Hematopoietic multipotent progenitor cell treated with erythropoietin and hydrocortisone succinate and interleukin-3 and kit ligand, for 17 days (in vitro differentiated cells): ENCODE measurements at places on chromosomes 7 and 10.

GRCh38 chr10:78765726-78766335, 302.9 kb upstream of the ZMIZ1 start:
- no peak for DNase-seq

- DNase-seq = no peak
These were observed 50.1 kb upstream of the CRTAC1 start for GRCh38 chr10:98080494-98080893.

GRCh38 chr7:92496876-92497275, 19.1 kb upstream of the ERVW-1 start:
- no peak for DNase-seq

- no peak for DNase-seq
These were observed 153.3 kb downstream of the EGFR start for GRCh38 chr7:55172161-55172560.

DNA sequence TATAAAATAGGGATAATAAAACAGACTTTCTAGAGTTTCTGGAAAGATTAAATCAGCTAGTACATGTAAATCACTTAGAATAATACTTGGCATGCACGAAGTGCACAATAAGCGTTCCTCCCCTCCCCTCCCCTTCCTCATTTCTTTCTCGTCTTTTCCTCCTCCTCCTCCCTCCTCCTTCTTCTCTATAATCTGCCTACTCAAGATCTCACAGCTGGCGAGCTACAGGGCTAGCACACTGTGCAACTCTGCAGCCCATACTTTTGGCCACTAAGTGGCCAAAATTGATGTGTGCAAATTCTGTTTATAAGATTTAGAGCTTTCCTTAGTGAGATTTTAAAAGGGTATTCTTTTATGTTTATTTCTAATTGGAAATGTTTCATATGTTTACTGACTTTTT, 565.3 kb downstream of the PHTF2 start:
- no peak for DNase-seq

DNA sequence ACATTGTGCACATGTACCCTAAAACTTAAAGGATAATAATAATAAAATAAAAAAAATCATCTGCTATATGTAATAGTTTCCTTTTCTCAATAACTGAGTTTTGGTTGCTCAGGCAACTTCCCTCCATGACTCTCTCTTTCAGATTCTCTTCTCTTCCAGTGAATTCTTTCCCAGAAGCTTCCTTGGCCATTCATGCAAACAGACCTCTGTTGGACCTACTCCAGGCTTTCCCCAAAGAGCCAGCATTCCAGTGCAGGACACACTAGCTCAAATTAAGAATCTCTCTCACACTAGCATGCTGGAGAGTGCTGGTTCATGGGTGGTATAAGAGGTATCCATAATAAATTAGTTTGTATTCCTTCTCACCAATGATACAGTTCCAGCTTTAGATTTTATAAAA, 31.0 kb upstream of the ZEB1 start:
- DNase-seq = no peak

- DNase-seq = no peak
These were observed 172.4 kb downstream of the LRRC4 start for GRCh38 chr7:127858915-127859189.

GRCh38 chr10:60446851-60447250, 57.2 kb upstream of the ANK3 start:
- DNase-seq = no peak

GRCh38 chr7:77696057-77696642, at the start of gene RSBN1L:
Gene RSBN1L (plus strand): TSS chr7:77696459. CDS start chr7:77696470, 11 bp downstream.
- DNase-seq = peak; percentile 98

- no peak for DNase-seq
These were observed 260.1 kb downstream of the WDR37 start for GRCh38 chr10:1316121-1316808.

GRCh38 chr7:1818575-1819258, 148.6 kb downstream of the ELFN1 start:
- no peak for DNase-seq

DNA sequence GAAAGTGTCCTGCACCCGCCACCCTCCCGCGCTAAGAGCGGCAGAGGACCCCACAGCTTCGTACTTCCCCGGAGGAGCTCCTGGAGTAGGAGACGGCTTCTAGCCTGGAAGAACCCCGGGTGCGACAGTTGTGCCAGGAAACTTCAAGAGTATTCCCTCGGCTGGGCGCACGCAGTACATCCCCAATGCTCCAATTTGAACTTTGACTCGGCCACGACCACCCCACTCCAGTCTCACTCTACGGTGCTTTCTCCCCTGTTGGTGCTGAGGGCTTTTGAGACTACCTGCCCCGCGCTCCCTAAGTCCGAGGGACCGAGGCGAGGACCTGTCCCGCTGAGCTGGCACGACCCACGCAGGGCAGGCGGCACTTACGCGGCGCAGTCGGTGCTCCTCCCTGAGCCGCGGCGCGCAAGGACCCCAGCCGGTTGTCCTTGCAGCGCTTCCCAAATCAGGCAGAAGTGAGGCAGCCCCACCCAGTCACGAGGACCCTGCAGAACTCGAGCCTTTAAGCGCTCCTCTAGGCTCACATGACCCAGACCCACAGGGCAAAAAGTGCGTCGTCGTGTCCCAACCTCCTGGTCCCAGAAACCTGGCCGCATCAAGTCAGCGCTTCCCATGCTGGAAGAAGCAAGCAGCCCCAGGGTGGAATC, at the start of gene CPVL:
TSS of gene CPVL (minus strand) at position 481 of the 650 bp plus-strand sequence. CDS start 25,476 bp downstream, outside the sequence.
- DNase-seq = no peak

DNA sequence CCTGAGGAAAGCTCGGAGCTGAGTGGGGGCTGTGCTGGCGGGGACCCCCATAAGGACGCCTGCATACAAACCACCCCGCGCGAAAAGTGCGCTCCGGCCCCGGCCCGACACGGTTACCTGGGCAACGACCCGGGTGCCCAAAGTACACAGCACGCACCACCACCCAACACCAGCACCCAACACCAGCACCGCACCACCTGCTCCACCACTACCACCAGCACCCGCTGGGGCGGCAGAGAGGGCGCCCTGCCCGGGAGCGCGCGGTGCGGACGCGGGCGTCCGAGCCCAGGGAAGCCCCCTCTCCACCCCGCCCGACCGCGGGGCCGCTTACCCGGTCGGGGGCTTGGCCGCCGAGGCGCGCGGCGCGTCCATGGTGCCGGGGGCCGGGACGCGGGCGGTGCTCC, 345 bp downstream of the COBL start:
- DNase-seq = no peak

DNA sequence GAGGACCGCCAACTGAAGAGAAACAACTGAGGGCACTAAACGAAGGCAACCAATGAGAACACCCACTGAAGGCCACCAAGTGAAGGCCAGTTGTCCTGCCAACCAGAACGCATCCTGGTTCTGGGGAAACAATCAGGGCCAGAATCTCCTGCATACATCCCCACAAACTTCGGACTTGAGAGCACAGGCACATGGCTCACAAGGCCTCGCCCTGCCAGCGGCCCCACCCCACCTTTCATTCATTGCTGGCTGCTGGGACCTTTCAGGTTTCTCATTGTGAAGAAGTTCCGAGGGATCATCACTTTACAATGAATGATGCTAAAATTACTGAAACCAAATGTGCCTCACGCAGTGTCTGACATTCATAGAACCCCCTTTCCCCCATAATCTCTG, 79.2 kb upstream of the ABI1 start:
- no peak for DNase-seq

DNA sequence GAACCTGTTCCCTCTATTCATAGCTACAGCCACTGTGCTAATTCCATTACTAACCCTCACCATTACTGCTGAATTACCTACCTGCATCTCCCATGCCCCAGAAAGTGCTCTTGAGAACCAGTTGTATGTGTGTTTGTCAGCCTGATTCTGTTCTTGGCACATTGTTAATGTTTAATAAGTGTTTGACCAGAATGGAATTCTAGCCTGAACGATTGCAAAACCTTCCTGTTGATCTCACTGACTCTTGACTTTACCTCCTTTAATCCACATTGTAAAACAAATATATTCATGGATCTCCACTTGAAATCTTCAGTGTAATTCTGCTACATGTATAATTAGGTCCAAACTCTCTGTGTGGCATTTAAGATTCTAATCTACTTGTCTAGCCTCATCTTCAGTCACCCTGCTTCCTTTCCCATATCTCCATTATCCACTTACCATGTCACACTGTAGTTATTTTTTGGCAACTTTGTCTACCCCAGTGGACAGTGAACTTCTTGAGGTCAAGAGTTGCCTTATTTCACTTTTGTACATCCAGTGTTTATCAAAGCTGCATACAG, 4.9 kb downstream of the ZNF277 start:
- DNase-seq = no peak

DNA sequence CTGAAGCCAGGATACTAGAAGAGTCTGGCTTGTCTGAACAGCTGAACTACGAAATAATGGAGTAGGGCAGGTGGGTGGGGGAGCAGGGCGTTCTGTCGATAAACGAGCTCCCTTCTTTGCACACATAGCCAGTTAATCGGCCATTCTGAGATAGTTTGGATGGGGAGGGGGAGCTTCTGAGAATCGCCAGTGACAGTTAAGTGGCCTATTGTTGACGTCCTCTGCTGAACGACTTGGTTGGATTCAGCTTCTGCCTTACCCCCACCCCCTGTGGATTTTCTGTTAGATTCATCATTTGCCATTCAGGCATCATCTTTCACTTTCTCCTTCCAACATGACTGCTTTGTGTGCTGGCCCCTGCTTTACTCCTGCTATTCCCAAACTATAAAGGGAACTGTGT, 520 bp downstream of the CPA5 start:
- no peak for DNase-seq

DNA sequence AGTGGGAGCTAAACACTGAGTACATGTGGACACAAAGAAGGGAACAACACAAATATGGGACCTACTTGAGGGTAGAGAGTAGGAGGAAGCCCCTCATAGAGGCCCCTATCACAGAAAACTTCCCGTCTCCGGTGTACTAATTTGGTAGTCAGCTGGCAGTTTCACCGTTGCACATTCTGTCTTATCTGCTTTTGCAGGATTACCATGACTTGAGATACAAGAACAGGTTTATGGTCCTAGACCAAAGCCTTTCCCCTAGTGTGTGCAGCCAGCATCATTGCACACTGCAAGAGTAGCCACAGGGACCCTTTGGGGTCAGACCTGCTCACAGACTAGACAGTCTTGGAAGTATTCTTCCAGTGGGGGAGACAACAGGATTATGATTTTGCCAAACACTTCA, 5.9 kb upstream of the IFIT1B start:
- peak; percentile 64 for DNase-seq

- no peak for DNase-seq
These were observed 24.0 kb downstream of the STK32C start for GRCh38 chr10:132283604-132284382.

GRCh38 chr7:151936207-151936606, 20.0 kb upstream of the GALNTL5 start:
- no peak for DNase-seq

DNA sequence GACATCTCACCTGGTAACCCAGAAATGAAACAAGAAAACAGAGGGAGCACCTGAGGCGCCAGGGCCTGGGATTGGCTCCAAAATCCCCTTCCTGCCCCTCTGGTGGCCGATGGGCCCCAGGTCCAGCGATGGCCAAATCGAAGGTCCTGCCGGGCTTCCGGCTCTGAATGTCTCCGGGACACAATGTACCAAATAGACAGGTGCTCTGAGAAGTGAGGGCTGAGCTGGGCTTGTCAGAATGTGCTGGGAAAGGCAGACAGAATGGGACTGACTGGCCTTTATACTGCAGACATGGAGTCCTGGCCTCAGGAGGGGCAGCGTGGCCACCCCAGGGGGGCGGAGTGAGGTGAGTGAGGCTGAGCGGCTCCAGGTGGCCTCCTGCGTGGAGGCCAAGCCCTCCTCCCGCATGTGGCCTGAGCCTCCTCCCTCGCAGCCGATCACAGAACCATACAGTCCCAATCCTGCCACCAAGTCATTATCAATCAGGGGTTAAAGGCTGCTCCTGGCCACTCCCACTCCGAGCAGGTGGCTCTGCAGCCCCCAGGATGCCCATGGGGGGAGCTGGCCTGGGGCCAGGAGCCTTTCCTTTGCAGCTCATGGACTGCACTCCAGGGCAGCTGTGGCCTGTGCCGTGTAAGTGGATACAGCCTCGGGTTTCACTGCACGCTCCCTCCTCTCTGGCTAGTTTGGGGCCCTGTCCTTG, 185.5 kb downstream of the ADARB2 start:
- DNase-seq = no peak

GRCh38 chr7:20558963-20559716, 56.3 kb upstream of the ABCB5 start:
- DNase-seq = no peak

- DNase-seq = no peak
These were observed 100.1 kb upstream of the GLCCI1 start for GRCh38 chr7:7868572-7868899.

DNA sequence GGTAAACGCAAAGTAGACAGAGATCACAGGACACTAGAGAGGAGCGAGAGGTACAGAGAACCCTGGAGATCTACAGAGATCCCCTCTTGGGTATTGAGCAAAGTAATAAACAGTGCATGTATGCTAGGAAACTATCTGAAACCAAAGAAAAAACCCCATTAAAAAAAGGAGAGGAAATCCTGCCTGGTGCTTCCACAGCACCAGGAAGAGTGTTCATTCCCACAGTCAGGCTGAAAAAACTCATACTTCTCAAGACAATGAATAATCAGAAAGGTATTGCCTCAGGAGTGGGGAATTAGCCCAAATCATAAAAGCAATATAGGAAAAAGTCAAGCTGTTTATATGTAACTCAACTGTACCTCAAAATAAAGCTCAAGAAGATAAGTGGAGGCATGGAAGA, 59.1 kb downstream of the ANKRD26 start:
- no peak for DNase-seq

DNA sequence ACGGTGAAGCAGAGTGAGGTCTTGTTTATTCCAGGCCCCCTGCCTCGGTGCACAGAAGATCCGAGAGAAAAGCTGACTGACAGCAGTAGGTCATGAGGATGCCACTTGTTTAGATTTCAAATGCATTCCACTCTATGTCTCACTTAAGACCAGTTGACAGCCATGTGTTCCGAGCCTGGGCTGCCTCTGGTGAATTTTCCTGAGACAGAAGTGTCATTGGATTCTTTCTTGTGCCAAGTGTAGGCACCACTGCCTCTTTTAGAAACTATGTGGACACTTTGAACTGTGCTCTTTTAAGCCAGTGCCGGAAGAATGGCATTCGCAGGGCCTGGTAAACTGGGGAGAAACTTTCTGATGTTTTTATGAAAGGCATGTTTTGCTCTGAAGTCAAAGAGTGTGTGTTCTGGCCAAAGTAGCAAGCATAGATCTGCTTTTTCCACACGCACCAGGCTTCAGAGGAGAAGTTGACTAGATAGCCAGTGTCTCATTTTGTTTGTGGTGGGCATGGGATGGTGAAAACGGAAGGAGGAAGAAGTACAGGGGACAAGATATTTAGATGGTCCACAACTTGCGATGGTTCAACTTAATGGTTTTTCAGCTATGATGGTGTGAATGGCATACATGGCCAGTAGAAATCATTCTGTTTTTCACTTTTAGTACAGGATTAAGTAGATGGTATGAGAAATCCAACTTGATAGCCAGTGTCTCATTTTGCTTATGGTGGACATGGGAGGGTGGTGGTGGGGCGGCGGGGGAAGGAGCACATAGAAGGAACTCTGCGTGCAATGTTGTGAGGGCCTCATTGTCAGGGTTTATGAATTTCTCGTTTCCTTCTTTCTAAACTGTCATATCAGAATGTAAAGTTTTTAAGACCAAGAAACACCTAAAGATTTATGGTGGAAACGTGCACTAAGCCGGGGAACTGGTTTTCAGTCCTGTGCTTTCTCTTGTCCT, 41.5 kb downstream of the CYP17A1 start:
- DNase-seq = no peak

GRCh38 chr10:49140304-49141177, 6.7 kb upstream of the FAM170B start:
- no peak for DNase-seq
